Cerebellar cortex (tissue), 1 donor: ENCODE measurements at places on chromosomes 12 and 14.

DNA sequence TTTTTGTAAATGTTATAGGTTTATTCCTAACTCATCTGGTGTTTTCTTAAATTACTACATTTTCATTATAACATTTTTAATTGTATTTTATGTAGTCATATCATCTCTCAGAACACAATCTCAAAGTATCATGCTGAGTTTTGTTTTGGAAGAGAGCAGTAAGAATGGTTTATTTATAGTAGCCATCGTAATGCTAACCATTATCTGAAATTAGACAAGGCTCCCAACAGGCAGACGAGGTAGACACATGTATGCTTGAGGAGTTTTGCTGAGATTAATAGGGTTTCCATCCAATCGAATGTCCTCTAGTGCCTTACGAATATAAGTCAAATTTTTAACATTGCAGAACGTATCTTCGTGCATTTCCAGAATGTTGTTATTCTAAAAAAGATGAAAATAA, 9.0 kb upstream of the CCER1 start:
- no peak for DNase-seq

DNA sequence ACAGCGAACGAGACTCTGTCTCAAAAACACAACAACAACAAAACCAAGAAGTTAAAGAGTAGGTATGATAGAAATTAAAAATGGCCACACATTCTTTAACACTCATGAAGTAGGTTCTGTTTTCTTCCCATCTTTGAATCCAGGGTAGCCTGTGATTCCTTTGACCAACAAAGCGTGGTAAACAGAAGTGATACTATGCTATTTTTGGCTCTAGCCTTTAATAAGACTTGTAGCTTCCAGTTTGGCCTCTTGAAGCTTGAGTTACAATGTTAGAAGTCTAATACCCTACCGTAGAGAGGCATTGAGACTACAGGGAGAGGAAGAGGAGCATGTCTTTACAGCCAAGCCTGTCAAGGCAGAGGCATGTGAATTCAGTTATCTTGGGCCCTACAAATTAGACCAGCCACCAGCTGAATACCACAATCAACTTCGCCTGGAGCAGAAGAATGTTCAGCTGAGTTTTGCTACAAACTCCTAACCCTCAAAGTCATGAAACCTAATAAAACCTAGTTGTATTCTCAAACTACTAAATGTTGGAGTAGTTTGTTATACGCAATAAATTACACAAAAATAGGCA, 4.9 kb upstream of the NEMF start:
- no peak for DNase-seq

GRCh38 chr14:66701813-66702212, 193.9 kb downstream of the GPHN start:
- DNase-seq = no peak

DNA sequence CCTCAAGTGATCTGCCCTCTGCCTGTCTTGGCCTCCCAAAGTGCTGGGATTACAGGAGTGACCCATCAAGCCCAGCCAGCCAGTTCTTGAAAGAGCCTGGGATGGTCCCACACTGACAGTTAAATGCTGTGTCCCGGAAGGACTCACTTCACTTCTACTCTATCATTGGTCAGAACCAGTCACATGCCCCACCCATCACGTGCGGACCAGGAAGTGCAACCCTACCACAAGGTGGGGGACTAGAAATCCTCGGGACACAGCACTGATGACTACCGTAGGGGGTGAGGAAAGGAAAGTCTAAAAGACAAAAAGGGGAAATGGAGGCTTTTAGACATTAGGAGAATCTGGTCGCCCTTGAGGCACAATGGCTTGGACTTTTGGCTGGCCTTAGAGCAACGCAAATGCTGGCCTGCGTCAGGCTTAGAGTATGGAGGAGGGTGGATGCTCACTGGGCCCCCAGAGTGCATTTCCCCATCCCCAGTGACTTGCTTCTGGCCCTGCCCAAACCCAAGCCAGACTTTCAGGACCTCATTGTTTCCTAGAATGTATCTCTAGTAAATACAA, 207.7 kb downstream of the TTC8 start:
- DNase-seq = no peak

GRCh38 chr14:96403409-96403808, 11.5 kb downstream of the AK7 start:
- no peak for DNase-seq

- DNase-seq = no peak
Observed at GRCh38 chr14:69904246-69904645, 25.0 kb downstream of the SMOC1 start.

DNA sequence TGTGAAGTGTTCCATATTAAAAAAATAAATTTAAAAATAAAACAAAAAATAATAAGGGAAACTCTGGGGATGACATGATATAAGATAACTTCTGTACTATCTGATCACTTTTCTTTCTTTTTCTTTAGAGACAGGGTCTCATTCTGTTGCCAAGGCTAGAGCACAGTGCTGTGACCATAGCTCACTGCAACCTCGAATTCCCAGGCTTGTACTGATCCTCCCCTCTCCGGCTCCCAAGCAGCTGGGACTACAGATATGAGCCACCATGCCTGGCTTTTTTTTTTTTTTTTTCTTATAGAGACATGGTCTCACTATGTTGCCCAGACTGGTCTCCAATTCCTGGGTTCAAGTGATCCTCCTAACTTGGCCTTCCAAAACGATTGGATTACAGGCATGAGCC, 10.4 kb upstream of the MIPOL1 start:
- no peak for DNase-seq

- no peak for DNase-seq
Observed at GRCh38 chr14:22052795-22053194, 379.2 kb upstream of the OR4E1 start.

GRCh38 chr12:9786726-9787717, 26.3 kb upstream of the CD69 start:
- DNase-seq = no peak
